Activated CD8-positive, alpha-beta memory T cell treated with anti-CD3 and anti-CD28 coated beads for 1 hour (primary cell): ENCODE measurements at places on chromosomes 3 and 15.

GRCh38 chr3:77147836-77148578 lies 108.1 kb downstream of the ROBO2 start:
- no peak for DNase-seq

DNA sequence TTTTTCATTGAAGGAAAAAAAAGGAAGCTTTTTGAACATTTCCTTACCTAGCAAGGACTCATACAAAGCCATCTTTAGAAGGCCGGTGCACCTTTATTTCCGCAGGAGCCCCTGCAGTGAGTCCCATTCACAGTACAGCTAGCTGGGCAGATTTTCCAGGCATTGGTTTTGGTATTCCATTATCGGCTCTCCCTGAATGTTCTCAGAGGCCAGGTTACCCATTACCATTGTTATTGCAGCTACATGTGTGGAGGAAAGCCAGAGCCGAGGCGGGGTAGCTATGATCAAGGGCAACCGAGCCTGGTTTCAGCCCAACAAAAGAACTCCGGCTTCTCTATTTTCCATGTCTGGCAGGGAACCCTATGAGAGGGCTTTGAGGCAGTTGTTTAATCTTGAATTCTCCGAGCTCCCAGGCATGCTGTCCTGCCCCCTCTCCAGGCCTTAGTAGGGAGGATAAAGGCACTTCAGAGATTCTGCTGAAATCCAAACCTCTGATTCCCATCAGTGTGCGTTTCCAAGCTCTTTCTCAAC lies 100.3 kb downstream of the LRRK1 start:
- DNase-seq = no peak

DNA sequence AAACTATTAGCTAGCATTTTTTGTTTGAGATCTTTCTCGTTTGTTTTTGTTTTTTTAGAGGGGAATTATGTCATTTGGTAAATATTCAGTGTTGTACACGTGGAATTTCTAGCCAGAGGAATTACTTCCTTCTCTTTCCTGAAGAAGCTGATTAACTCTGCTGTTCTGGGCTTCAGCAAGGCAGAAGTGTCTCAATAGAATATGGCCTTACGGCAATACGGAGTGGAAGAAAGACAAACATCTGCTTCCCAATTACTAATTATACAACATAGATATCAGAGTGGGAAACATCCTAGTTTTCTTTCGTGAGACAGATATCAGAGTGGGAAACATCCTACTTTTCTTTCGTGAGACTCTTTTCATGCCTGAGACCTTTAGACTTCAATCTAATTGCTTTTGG lies 11.9 kb downstream of the P3H2 start:
- no peak for DNase-seq

- DNase-seq = no peak
Measured at GRCh38 chr3:100538339-100538706, 45.9 kb downstream of the TMEM45A start.

DNA sequence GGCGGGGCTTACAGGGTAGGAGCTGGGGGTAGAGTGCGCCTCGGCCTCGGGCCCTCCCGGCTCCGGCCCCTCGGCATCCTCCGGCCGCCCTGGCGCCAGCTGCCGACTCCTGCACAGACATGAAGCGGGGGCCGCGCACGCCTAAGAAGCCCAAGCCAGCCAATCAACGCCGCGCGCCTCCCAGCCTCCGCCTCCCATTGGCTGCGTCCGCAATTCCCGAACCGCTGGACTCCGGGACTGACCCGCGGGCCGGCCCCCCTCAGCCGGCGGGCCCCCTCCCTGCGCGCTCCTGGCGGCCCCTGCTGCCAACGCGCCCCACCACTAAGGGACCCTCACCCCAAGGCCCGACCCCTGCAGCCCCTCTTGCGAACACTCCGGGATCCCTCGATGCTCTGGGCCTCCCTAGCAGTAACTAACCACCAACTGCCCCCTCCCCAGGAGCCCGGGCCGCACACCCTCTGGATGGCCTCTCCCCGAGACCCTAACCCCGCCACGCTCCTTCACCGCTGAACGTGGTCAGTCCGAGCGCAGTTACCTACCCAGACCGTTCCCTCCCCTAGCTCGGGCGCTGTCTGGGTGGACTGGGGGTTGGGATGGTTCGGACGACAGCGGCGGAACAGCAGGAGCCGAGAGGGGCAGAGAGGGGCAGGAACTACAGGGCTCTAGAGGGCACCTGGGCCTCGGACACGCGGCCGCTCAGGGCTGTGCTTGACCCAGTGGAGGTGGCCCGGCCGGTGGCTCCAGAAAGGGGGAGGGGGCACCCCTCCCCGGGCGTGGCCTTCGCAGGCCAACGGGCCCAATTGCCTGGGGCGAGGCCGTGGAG lies 5.0 kb downstream of the GATA2 start:
- no peak for DNase-seq

- no peak for DNase-seq
Measured at GRCh38 chr3:53862241-53862640, 15.9 kb downstream of the IL17RB start.

- DNase-seq = no peak
Measured at GRCh38 chr15:57403566-57404325, 27.4 kb downstream of the CGNL1 start.

DNA sequence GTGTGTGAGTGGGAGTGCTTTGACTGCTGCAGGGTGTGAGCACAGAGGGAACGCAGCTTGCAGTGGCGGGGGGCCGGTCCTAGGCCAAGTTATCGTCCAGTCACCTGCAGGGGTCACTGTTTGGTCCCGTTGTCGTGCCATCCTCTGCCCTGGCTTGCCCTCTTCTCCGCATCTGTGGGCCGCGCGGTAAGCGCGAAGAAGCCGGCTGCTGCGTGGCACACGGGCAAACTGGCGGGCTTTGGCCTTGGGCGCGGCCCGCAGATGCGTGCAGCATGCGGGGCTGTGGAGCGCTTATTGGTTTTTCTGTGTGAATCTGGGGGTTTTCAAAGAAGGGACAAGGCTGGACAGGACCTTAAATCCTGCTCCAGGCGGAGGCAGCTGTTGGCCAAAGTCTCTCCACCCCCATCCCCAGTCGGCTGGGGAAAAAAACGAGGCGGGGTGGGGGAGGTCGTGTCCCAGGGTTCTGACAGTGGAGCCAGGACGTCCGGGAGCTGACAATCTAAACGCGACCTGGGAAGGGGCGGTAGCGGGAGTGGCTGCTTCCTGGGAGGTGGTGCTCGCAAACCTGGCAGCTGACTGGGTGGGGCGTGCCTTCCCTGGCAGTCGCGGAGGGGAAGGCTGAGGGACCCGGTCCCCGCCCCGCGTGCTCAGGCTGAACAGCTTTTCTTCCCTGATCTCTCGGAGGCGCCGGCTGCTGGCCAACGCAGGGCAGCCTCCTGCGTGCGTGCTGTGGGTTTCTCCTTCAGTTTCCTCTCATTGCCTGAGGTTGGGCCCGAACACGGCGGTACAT lies 39.7 kb upstream of the VEPH1 start:
- no peak for DNase-seq

DNA sequence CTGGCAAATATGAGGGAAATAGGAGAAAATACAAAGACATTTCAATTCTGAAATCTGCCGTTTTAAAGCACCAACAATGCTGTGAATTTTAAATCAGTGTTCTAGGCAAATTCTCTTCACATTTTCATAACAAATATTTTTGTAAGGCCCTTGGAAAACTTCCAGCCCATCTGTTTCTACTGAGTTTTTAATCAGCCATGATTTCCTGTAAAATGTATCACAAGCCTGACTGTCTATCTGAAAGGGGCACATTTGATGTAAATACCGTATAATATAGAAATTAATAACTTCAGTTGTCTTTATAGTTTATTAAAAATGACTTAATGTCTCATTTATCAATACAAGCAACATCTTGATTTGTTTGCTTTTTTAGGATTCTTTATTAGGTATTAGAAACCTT lies 454.7 kb downstream of the PYDC2 start:
- DNase-seq = no peak

GRCh38 chr3:155217591-155217990 lies 75.9 kb downstream of the STRIT1 start:
- no peak for DNase-seq

DNA sequence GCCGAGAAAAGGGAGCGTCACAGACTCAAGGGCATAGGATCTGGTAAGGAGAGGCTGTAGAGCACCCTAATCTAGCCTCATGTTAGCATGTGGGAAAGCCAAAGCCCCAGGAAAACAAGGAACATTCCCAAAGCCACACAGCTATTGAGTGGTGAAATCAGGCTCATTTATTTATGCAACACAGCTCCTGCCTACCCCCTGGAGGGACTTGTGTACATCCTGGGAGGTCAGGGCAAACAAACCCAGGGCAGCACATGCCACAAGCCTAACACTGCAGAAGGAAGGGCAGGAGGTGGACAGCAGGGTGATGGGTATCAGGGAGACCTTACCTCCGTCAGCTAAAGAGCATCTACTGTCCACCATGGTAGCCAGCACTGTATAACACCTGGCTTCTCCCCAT lies 283.5 kb downstream of the RPLP1 start:
- DNase-seq = no peak

DNA sequence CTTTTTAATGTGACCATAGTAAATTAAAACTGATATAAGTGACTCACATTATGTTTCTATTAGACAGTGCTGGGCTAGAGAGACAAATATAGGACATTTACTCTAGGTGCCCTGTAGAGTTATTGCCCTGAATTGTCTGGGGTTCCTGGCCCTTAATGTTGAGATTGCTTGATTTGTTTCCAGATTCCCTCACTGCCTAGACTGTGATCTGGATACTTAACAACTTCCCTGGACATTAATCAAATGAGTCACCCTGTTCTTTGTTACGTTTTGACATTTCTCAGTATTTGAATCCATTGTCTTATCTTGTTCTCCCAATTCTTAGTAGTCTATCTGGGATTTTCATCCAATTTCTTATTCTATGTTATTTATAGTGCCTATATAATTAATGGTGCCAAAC lies 65.8 kb downstream of the DTWD1 start:
- no peak for DNase-seq

DNA sequence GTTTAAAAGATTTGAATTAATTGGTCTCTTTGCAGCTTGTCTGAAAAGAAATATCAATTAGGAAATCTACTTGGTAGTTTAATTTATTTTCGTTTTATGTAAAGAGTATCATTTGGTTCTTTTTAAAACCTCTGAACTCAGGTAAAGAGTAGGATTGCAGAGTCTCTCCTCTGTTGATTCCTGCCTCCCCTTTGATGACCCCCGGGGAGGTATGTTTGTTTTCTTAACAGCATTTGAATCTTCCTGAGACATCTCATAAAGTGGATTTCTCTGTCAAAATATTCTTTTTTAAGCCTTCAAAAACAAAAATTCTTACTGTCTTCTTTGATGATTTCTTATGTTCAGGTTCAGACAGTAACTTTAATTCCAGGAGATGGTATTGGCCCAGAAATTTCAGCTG lies 8.0 kb downstream of the IDH3A start:
- no peak for DNase-seq

DNA sequence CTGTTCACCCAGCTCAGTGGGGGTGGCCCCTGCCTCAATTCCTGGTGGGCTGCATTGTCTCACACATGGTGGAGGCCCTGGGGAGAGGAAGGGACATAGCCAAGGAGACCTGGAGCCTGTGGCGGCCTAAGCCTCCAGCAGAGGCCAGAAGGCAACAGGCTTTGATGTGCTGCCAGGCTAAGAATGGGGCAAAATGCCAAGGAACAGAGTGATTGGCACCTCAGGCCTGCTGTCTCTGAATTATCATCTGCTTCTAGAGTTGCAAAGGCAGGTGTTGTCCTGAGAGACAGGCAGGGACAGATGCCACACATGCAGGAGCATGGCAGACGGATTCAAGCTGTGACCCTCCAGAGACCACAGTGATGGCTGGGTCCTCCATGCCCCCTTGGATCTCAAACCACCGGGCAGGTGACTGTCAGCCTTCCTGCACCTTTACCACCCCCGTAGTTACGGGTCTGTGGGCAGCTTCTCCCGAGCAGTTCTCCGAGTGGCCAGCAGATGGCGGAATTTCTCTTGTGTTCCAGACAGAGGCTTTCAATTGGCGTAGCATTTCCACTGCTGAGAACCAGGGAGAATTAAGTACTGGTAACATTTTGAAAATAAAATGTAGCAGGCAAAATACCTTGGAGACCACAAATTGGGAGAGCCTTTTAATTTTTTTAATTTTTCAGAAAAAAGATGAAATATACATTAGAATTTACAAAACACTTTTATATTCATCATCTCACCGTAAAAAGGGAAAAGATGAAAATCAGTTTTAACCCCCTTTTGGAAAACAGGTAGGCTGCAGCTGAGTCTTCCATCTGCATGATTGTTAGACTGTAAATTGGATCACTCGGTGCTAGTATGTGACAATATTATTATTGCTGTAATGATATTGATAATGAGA lies 525.5 kb upstream of the CFAP20DC start:
- peak; percentile 79 for DNase-seq

DNA sequence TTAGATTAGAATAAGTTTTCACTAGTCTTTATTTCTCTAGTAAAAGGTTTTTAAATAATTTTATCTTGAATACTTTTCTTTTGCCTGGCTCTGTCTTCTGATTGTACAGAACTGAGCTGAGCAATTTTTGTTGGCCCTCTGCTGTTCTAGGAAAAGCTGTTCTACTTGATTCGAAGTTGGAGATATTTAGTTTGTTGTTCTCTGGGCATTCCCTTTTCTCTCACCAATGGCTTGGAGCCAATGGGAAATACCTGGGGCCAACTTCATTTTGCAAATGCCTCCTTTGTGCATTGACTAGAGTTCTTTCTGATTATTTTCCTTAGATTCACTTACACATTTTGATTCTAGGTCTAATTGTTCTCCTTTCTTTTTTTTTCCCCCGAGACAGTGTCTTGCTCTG lies 16.5 kb downstream of the ABHD5 start:
- no peak for DNase-seq

- DNase-seq = no peak
Measured at GRCh38 chr3:129597087-129597999, 9.1 kb downstream of the PLXND1 start.
